ENCODE measurements at places on chromosomes 5 and 9.

DNA sequence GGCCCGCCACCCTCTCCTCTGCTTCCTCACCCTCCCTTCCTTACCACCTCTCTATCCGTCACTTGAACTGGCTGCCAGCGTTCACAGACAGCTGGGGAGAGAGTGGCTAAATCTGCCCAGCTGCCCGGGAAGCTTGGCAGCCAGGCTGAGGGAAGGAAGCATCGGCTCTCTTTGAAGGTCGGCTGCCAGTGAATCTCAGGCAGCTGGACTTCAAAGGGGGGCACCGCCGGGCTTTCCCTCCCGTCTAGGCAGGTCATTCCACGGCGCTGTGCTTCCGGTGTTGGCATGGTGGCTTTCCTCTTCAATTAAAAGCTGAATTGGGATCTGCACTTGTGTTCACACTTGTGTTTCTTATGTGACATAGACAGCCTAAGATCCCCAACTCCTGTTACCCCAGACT is 174.0 kb downstream of the GDNF start:
- peak; percentile 69 for DNase-seq

- no peak for DNase-seq
Observed at GRCh38 chr9:129698254-129698757, 32.9 kb downstream of the PRRX2 start.

DNA sequence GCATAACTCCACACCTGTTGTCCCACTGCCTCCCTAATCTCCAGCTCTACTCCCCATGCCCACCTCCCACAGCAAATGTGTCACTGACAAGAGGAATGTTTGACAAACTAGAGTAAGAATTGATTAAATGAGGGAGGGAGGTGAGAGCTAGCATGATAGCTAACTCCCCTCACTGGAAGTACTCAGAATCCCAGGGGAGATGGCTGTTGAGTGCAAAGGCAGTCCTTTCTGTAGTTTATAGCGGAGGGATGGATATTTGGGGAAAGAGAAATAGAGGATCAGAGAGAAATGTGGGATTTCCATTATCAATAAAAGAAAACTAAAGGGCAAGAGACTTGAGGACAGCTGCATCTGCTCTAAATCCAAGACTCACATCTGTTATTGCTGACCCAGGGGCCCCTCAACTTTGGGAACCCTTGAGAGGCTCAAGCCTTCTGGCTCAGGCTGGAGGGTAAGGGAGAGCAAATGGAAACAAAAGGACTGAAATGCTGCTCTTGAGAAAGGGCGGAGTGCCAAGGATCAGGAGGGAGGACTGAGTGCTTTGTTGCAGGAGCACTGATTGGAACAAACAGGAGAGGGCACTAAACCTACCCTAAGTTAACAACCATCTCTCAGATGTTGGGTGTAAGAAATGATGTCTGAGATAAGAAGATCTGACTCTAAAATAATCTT is 372.1 kb downstream of the NTRK2 start:
- DNase-seq: no peak

DNA sequence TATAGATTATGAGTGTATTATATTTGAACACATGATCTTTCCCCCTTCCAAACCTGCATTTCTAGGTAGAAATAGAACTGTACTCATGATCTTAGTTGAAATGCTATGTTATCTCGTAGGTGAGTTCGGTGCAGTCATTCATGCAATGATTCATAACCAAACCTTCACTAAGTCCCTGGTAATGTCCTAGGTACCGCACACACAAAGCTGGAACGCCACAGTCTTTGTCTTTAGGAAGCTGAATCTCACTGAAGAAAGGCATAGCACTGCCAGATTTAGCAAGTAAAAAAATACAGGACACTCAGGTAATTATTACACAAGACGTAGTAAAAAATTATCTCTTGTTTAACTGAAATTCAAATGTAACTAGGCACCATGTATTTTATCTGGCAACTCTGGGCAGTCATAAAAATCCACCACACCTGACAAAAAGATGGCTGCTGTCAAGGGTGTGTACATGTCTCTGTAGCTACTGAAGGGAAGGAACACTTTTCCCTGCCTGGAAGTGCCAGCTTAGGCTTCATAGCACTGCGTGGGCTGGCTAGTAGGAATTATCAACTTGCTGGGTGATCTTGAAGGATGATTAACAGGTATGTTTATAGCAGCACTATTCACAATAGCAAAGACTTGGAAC is 28.0 kb upstream of the TXN start:
- DNase-seq: peak; percentile 77

- no peak for DNase-seq
Observed at GRCh38 chr5:170787216-170787615, 3.7 kb downstream of the GABRP start.

GRCh38 chr5:53405396-53405795 is 75.0 kb upstream of the FST start:
- DNase-seq: no peak

DNA sequence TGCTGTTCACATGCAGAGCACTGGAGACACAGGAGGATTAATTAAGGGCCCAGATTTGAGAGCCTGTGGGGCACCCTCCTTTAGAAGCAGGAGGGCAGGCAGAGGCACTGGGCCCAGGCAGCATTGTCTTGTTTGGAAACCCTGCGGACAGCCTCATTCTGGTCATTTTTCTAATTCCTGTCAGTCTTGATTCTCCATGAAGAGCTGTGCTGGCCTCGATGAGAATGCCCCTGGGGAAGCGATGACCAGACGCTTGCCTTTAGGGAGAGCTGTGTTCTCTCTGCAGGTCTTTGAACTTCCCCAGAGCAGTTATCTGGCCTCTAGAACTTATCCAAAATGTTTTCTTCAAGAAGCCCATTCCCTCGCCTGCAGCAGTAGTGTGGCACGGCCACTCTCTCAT is 117.8 kb upstream of the PTCH1 start:
- DNase-seq: no peak

GRCh38 chr5:149301049-149301743 is 29.5 kb downstream of the AFAP1L1 start:
- no peak for DNase-seq

DNA sequence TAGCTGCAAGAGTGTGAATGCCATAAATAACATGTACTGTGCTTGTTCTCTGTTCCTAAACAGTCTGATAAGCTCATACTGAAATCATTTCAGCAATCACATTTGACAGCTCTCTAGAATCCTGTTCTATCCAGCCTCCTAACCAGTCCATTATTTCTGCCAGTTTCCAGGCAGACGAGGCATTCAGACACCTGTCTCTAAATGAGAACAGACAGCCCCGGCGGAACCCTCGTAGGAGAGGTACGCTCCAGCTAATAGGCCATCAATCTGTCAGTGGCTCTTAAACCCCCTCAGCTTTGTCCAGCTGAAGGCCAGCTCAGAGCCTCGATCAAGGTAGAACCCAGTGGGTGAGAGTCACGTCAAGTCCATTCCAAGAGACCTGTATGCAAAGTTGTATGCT is 272.3 kb downstream of the GLIS3 start:
- DNase-seq: no peak

- DNase-seq: no peak
Observed at GRCh38 chr9:113393281-113393680, 7.8 kb downstream of the ALAD start.

DNA sequence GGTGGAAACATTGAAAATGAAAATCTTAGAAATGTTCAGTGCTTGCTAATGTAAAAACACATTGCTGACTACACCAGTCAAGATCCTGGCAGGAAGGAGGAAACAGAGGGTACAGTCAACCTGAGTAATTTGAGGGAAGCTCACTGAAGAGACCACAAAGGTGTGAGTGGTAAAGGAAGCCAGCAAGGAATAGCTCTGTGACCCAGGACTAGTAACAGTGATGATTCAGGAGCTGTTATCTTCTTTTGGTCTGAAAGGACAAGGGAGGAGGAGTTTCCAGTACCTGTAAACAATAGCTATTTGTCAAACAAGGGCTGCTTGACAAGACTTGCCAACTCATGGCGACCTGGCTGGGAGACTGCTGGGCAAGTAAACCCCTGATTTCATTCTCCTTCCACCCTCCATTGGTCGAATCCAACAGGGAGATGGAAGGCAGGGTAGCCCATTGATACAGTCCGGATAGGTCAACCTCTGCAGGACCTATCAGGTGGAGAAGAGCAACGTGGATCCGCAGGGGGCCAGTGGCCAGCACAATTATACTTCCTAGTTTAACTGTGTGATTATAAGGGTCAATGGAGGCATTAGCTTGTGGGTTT is 68.1 kb downstream of the MAMDC2 start:
- DNase-seq: peak; percentile 97

GRCh38 chr9:105639936-105640335 is 22.3 kb upstream of the TAL2 start:
- no peak for DNase-seq

DNA sequence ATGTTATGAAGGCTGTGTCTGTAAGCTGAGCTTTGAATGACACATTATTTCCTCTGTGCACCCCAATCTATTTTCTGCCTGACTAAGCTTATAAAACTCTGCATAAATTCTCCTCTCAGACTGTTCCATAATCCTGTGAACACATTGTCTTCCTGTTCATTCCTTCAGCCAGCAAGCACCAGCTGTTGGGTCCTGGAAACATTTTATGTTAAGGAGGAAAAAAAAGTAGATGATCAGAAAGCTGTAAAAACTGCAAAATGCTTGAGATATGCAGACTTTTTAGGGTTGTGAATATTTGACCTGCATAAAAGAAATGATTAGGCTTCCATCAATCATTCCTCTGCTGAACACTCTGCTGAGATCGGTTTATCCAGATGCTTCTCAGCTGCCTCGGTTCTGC is 1246.0 kb upstream of the DMAC1 start:
- no peak for DNase-seq

Data from kidney tubule cell (primary cell).